ENCODE measurements at places on chromosomes 3 and 15.
A peak's percentile ranks its signal among the peaks of the same experiment; 100 is the strongest.

GRCh38 chr3:77102951-77103769 is 63.3 kb downstream of the ROBO2 start:
- DNase-seq = no peak

GRCh38 chr3:138451595-138452162 is 17.3 kb downstream of the ESYT3 start:
- DNase-seq = peak; percentile 12

GRCh38 chr3:142902356-142902755 is 13.5 kb upstream of the PCOLCE2 start:
- DNase-seq = no peak

DNA sequence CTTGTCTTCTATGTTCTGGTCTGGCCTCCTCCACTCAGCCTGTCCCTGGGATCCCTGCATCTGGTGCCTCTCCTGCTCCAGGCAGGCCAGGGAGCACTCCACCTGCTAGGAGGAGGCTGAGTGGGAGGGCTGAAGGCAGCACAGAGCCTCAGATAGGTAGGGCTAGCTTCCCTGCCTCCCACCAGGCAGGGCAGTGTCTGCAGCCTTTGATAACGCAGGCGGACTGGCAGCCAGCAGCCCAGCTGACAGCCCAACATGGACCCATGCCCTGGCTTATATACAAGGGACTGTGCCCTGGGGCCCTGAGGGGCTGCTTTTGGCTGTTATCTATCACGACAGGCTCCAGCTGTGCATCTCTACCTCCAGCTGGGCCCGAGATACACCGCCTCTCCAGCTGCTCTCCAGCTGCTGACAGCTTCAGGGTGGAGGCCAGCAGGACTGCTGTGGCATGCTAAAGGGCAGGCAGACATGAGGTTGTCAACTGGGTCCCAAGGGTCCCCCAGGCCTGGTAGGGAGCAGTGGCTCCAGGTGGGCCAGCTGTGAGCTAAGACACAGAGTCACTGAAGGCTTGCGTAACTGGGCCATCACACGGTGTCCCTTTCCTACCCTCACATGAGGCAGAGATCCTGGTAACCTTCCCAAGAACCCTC is 5.2 kb upstream of the CLK3 start:
- DNase-seq = no peak

DNA sequence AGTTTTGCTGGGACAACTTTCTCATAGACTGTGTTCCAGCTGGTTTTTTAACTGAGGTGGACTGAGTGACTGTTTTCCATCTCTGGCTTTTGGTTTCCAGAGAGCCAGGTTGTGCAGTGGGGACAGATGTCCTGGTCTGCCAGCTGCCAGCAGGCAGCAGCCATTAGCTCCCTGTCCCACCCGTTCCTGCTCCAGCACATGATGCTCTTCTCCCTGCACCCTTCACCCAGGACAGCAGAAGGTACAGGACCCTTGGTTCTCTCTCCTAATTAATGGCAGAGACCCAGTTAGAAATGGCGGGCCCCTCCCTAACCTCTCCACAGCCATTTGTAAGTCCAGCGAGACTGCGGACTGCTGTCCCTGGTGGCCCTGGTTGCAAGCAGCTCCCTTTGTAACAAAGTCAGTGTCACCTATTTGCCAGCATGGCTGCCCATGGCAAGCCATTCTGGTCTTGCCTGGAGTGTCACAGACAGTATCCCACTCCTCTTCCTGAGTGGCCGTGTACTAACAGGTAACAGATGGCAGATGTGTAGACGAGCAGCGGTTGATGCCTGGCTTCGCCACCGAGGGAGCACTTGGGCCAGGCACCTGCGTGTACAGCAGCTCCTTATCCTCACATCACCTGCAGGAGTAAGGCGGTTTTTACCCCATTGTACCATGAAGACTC is 148.3 kb downstream of the DNAJB8 start:
- no peak for DNase-seq

DNA sequence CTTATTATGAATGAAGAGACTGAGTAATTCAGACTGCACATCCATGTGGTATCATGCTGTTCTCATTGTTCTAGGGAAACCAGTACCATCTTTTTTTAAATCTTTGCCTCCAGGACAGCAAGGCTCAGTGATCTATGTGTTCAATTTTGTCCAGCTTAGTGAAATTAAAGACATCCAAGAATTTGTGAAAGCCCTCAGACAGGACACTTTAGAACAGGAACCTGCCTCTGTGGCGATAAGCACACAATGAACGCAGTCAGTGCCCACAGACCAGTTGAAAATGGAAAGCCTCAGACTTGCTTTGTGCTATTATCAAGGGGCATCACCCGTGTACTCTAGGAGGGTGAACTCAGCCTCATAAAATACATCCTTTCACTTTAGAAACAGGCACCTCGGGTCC is 20.1 kb downstream of the EID1 start:
- DNase-seq = no peak

DNA sequence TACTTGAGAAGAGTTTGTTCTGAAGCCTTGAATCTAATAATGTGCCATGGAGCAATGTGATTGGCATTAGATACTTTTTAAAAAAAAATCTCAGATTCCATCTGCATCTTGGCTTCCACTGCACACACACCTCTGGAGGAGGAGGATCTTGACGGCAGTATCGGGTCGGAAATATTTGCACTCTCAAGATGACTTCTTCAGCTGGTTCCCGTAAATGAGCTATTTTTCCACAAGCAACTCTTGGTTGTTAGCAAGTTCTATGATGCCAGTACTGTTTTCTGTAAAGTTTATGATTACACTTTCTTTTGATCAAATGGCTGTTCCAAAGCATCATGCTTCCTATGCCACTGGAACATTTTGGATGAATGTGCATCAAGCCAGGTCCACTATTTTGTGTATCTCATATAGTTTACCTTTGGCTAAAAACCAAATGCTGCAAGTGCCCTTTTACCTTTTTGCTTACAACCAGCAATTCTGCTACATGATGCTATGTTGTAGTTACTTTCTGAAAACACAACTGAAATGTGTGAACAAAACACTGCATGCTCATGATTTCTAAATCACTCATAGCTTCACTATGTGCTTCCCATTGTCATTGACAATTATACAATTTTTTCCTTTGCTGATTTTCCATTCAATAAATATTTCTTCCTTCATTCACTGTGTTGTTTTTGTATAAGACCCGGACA is 43.8 kb downstream of the CCR3 start:
- DNase-seq = no peak

DNA sequence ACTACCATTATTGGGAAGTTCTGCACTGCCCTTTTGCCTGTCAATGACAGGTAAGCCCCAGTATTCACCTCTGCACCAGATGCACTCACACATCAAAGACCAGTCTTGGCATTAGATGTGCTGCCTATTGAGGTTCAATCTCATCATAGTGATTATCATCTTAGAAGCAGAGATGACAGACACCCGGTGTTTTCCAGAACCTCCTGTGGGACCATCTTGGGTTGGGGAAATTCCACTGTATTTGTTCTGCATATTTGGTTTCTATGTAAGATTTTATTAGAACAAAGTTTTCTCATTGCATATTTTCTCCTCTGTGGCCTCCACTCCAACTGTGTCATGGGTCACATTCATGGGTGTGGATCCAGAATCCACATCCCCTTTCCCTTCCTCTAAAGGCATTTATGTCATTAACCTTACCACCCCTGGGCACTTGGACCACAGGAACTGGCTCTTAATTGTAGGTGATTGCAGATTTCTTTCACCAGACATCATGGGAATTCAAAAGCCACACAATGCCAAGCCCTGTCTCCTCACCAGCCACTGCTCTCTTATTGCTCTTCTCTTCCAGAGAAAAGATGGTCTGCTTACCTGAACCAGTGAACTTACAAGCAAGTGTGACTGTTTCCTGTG is 31.2 kb downstream of the PLA1A start:
- no peak for DNase-seq

DNA sequence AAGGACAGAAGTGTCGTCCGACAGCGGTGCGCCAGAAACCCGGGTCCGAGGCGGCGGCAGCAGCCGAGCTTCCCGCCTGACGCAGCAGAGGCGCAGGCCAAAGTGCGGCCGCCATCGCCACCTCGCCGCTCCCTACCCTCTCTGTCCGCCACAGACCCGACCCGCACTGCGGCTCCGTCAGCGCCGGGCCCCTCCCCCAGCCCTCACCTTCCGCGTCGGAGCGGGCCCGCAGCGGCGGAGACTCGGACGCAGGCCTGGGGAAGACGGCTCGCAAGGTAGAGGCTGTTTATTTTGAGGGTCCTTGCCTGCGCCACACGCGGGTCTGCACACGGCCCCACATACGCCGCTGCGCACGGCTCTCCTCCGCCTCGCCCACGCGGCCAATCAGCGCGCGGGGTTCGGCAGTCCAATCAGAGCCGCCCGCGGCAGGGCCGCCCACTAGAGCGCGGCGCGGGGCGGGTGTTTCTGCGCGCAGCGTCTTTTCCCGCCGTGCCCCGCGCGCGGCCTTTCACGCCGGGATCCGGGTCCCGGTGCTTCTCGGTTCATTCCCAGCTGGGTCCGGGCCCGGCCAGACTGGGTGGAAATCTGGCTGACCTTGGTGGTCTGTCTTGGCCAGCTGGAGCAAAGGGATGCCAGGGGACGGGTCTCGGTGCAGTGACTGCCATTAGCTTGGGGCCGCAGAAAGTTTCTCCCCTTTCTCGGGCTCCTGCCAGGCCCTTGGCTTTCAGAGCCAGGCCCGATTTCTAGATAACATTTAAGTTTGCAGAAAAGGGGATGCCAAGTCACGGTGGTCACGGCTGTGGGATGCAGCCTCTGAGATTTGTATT is at the start of gene CNBP:
Gene CNBP (minus strand): TSS at position 328 of the 827 bp plus-strand sequence. CDS start 12,139 bp downstream, outside the sequence.
- peak; percentile 88 for DNase-seq

DNA sequence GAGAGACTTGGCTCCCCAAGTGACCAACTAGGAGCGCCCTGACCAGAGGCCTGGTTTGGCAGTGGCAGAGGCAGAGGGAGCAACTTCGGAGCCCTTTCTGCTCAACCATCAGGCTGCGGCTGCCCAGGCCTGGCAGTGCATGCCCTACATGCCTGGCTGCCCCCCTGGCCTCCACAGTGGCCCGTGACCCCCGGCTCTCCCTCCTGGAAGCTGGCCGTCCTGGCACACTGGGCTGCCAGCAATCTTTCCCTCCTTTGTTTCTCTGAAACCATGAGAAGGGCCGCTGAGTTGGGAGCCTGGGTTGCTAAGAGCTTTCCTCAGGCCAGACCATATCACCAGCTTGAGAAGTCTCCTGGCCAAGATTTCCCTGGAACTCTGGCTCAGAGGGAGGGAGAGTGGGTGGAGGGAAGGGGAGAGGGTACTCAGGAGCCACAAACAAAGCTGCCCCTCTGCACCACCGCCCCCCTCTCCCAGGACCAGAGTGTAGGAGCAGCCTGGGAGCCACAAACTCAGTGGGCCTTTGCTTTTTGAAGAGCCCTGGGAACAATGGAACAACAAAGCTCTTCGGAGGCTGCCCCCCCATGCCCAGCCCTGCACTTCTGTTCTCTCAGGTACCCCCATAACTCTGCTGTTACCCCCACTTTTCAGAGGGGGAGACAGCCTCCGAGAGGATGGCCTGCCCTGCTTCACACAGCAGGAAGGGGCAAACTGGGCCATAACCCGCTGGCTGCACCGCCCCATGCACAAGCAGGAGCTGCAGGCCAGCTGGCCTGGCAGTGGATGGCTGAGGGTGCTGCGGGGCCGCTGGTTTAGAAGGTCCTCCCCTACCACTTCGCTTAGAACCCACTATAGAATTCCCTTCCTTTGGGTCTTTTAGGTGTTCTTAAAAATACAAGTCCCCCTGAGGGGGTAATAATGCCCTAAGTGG is 11.3 kb downstream of the CORO2B start:
- DNase-seq = no peak

DNA sequence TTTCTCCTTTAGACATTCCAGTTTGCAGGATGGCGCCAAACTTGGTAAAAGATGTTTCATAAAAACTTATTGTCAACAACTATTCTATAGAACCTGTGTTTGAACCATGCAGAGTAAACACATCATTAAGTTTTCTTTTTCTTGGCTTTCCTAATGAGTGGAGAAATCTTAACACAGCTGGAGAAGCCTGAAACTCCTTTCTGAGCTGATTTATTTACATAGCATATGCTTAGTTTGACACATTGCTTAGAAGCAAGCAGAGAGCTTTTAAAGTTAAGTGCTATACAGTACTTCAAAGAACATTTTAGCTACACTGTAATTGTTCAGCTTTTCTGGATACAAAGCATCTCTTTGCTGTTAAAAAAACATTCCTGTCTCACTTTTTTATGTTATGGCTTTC is 61.0 kb upstream of the PAQR5 start:
- DNase-seq = no peak

DNA sequence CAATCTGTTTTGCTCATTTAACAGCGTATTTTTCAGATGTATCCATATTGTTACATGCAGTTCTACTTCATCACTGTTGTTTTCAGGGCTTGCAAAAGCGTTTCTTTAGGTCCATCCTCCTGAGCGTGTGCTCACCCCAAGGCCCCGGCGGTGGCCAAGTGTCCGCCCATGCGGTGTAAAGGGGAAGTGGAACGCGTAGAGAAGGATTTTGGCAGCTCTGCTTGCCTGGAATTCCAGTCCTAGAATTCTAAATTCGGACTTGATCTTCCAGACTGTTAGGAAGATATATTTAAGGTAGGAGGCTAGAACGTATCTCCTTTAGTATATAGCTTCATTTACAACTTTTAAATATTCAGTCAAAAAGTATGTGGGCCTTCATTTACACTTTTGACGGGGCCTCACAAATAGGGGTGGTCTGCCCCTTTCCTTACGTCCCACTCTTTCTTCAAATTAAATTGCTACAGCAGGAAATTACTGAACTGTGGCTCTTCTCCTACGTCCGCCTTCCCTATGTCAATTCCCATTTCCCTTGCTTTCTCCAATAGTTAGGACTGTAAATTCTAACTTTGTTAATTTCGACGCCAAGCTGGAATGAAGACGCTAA is 609 bp upstream of the TBC1D23 start:
- peak; percentile 68 for DNase-seq

DNA sequence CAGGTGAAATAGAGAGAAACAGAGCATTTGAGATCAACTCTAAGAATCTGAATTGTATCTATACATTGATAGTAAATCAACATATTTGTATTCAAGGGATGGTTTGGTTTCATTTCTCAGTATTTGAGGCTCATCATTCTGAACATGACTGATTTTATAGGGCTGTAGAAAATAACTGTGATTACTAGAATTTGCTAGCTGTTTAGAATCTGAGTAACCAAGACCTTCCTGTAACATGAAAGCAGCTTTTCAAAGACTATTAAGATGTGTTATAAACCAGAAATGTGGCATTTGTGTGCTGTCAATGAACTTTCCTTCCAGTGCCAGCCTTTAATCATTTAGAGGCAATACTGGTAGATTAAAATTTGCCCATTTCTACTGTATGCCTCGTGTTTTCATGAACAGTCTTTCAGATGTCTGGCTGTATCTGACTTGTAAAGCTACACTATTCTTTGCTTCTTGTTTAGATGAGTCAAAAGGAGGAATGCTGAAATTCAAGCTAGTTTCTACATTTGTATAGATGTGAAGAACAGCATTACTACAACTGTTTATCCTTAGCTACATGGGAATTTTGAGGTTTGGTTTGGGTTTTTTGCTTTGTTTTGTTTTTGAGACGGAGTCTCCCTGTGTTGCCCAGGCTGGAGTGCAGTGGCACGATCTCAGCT is 137.3 kb upstream of the BHLHE40 start:
- no peak for DNase-seq

- DNase-seq = no peak
These were observed 435.0 kb upstream of the C2CD4B start for GRCh38 chr15:62599791-62600777.
